Fibroblast of upper back skin (primary cell): ENCODE measurements at places on chromosomes 3 and 15.
A peak's percentile ranks its signal among the peaks of the same experiment; 100 is the strongest.

DNA sequence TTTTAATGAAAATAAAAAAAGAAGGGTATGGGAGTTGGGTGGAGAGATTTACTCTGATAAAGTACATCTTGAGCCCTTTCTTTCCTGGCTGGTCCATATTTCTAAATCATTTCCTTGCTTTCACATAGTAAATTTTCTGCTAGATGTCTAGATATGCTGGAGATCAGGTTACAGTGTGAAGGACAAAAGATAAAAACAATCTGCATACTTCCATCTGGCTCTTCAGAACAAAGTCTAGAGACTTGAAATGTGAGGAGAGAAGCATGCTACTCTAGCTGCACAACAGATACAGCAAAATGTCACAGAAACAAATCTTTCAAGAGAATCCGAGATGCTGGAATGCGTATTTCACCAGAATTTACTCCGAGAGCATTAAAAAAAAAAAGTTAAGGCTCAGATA, 42.2 kb downstream of the FOXP1 start:
- DNase-seq: peak; percentile 55

GRCh38 chr15:57517030-57517671, 74.6 kb upstream of the MYZAP start:
- no peak for DNase-seq

DNA sequence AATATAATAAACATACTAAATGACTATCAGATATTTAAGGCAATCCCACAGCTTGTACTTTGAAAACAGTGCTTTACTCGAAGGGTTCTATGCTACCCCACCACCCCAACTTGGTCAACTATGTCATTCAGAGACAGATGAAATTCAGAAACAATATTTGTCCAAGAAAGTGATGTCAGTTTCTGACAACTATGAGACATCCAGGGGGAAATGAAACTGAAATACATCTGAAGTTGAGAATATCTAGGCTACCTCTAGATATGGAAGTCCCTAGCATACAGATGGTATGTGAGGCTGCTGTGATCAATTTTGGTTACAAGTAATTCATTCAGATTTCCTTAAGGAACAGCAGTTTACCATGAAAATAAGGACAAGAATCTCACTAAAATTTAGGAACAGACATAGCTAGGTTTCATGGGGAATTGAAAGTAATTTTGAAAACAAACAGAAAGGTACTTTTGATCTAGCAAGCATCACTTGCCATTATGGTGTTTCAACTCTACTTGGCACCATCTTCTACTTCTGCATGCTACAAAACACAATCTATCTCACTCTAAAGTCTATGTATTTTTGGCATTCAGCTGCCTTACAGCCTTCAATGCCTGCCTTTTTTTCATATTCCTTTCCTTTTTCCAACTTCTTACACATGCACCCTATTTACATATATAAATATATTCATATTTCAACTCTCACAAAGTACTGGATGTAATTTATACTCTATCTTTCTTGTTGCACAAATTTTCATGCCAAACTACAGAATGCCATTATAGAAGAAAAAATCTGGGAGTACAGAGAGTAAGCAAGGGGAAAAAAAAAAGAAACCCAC, 21.7 kb downstream of the ATG3 start:
- no peak for DNase-seq

DNA sequence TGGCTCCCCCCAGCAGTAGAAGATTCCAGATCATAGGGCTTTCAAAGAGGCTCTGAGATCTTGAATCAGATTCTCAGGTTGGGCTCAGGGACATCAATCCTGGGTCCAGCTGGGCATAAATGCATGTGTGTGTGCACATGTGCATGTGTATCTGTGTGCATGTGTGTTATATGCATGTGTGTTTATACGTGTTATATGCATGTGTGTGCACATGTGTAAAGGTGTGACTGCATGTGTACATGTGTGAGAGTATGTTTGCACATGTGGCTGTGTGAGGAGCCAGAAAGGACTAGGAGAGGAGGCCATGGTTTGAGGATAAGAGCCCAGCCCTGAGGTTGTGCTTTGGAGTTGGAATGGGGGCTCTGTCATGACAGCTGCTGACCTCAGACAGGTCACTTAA, 1.8 kb upstream of the MAPKAPK3 start:
- DNase-seq: no peak

GRCh38 chr3:78048698-78049097, 1008.8 kb downstream of the ROBO2 start:
- DNase-seq: no peak

DNA sequence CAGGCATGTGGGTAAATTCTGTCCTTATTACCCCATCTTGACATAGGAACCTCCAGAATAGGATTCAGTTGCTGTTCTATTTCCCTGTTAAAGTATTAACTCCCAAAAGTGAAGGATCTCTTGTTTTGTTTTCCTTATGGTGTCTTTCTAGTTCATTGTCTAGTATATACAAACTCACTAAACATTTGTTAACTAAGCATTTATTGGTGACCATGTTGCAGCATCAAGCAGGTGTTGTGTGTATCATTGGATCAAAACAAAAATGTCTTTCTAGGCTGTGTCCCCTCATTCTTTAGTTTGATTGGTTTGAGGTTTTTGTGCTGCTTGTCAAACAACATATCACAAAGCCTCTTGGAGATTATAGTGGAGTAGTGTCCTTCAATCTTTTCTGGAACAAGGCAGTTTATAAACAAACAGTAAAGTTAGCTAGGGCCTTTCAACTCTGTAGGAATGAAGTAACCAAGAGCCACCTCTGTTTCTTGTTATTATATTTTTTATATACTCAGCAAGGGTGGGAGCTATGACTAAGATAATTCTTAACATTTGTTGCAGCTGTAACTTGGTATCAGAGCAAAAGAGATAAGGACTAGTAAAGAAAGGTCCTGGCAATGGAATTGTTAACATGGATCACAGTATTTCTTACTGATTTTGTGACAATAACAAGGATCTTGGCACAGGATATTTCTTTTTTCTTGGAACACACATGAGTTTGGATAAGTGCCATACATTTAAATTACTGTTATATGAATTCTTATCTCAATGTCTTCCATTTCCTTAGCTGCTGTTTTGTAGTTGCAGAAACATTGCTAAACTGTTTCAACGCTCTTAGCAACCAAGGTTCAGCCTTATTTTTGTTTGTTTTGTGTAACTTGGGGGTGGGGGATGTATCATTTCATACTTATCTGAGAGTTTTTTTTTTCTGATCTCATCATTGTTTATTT, 49.3 kb downstream of the TMOD3 start:
- DNase-seq: peak; percentile 37

DNA sequence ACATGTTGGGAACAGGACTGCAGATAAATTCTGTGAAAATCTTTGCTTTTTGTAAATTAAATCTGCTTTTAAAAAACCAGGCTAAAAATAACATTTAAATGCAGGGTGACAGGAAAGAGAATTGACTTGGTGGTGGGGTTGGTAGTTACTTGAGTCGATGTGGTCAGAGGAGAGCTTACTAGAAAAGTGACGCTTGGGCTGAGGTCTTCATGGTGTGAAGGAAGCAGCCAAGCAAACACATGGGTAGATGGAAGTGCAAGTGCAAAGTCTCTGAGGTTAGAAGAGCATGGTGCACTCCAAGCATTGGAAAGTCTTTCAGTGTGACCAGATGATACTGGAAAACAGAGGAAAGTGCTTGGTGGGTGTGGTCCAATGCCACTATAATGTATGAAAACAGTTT, 86.4 kb upstream of the THBS1 start:
- no peak for DNase-seq

- peak; percentile 68 for DNase-seq
Measured at GRCh38 chr3:176961916-176962315, 235.4 kb downstream of the TBL1XR1 start.

DNA sequence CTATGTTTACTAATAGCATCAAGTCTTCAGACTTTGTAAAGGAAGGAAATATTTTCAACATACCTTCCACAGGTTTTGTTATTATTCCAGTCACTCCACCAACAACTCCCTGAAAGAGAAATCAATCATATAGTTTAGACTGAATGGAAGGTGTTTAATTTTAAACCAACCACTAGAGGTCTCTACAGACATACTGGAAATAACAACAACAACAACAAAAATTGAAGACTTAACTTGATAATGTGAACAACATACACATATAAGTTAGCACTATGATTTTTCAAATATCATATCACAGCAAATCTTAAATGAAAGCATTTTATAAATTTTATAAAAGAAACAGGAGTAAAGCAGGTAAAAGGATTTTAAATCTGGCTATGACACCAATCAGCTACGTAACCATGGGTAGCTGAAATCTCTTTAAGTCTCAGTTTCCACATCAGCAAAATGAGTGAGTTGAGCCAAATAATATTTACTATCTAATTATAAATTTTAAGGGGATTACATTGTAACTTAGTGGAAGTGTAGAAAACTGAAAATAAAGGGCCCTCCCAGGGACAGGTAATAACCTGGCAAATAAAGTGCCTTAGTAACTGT, 188.2 kb downstream of the VPS13C start:
- DNase-seq: peak; percentile 27

DNA sequence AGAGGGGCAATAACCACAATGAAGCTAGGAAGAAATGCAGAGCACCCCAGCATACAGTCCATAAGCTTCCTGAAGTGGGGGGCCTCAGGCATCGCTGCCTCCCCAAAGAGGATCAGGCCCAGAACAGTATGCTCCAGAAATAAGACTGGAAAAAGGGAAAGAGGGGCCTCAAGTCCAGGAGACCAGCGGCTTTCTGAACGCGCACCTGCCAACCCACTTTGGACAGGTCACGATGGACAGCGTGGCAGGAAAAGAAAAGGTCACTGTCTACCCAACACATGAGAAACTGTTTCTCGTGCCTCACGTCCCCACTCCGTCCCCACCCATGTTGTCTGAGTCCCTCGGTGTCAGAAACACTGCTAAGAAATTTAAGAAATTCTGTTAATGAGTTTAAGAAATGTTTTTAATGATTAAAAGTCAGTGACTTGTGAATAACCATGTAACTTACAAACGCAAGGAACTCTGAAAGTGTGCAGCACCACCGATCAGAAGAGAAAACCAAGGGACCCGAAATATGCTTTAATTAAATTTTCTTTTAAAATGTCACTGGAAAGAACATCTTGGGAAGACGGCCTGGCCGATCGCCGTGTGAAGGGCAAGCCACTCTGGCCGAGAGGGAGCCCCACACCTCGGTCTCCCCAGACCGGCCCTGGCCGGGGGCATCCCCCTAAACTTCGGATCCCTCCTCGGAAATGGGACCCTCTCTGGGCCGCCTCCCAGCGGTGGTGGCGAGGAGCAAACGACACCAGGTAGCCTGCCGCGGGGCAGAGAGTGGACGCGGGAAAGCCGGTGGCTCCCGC, 1.7 kb upstream of the PPARG start:
- DNase-seq: no peak

- DNase-seq: peak; percentile 66
Measured at GRCh38 chr3:11826628-11827265, 19.9 kb downstream of the TAMM41 start.

- DNase-seq: peak; percentile 59
Measured at GRCh38 chr3:29889215-29889614, 608.3 kb downstream of the RBMS3 start.

DNA sequence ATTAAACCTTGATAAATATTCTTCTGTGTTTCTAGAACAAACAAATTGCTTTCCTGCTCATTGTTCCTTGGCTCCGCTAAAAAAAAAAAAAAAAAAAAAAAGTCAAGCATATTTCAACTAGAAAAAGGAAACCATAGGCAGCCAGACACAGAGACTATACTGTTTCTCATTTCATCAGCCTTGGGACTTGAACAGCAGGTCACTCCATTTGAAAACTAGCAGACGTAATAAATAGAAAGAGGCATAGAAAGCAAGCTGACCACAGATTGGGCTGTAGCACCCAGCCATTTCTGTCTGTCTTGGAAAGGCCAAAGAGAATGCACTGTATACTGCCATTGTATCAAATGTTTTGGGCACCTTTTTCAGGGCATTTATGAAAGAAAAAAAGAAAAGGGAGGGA, 697.1 kb downstream of the NLGN1 start:
- DNase-seq: no peak

- DNase-seq: peak; percentile 48
Measured at GRCh38 chr3:177538048-177538749, 340.9 kb upstream of the TBL1XR1 start.

DNA sequence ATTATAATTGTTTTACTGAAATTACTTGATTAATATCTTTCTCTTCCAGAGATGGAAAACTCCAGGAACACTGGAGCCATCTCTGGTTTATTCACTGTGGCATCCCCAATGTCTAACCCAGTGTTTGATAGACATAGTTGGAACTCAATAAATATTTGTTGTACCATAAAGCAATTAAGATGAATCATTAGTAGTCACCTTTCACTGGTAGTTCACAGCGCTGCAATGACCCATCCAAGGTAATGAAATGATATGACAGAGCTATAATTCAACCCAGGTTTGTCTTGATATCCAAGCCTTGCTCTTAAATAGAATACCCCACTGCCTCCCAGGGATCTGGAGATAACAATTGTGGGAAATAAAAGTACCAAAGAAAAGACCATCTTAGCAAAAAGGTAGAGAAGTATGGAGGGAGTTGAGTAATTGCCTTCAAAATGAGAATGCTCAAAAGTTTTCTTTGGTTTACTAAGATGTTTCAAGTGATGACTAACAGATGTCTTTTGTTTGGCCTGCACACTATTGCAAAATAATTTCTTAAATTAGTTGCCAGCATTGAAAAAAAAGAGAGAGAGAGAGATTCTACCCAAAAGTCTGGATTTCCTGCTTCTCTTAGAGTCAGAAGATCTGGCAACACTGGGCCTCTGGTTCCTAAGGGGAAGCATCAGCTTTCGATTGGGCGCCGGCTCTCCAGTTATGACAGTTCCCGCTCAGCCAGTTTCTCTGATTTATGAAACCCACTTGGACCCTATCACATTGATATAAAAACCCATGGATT, 348.5 kb downstream of the ERC2 start:
- DNase-seq: peak; percentile 77

DNA sequence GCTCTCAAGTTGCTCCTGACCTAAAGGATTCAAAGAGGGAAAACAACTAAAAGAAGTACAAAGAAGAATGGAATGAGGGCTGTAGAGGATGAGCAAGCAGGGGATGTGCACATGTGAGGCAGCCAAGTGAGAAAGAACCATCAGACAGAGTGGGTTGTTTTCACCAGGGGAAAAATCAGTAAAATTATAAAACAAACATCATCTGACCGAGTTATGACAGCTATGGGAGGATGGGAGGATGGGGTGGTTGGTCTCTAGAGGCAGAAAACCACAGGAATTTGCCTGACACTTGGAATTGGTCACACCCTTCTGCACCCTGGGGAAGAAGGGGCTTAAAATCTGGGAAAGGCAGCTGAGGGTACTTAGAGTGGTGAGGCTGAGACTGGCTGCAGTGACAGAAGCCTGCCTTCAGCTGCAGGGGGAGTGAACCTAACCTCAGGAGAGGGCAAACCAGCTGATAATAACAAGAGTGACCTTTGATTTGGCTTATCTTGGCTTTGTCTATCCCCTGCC, 10.1 kb downstream of the ARHGAP31 start:
- peak; percentile 88 for DNase-seq

DNA sequence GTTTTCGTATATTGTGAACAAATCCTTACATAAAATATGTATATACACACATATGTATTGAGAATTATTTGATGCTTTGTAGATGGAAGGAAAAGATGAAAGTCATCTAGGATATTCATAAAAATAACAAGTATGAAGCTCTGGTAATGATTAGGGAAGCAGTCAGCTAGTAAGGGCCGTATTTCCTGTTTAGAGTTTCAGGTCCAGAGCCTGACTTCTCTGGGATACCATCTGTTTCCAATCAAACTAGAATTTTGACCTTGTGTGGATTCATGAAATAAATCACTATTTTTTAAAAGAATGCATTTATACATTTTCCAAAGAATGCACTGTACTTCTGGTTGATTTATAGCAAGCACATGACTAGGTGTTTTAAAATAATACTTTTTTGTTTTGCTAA, 156.1 kb upstream of the CGNL1 start:
- DNase-seq: peak; percentile 96
